ENCODE measurements at places on chromosomes 5 and 9. TPM values are rescaled to one million over a fixed set of nuclear protein-coding genes. Genes with fewer than 3 reads are reported as not detected.

The PPP2CA gene
- total RNA-seq = 317 TPM

The SLC45A2 gene
- total RNA-seq = not detected

The PDZD2 gene
- 22.6 TPM for total RNA-seq

The FOXD4L3 gene
- total RNA-seq = 0.96 TPM

The TAS2R1 gene
- total RNA-seq = not detected

The NPDC1 gene
- total RNA-seq = 171 TPM

The CRB2 gene
- total RNA-seq = not detected

The TGFBI gene
- 892 TPM for total RNA-seq

The CMYA5 gene
- total RNA-seq = 0.61 TPM

The CARTPT gene
- total RNA-seq = not detected

The CCDC183 gene
- total RNA-seq = 0.26 TPM

The ADGRD2 gene
- not detected for total RNA-seq

The PCDHB6 gene
- 0.22 TPM for total RNA-seq

The LCN15 gene
- not detected for total RNA-seq

The KCNN2 gene
- not detected for total RNA-seq

The PCDHB10 gene
- total RNA-seq = 1.2 TPM

All from MCF 10A (cell line).